ENCODE measurements at places on chromosomes 4 and X. TPM values are rescaled to one million over a fixed set of nuclear protein-coding genes. Genes with fewer than 3 reads are reported as not detected.

DNA sequence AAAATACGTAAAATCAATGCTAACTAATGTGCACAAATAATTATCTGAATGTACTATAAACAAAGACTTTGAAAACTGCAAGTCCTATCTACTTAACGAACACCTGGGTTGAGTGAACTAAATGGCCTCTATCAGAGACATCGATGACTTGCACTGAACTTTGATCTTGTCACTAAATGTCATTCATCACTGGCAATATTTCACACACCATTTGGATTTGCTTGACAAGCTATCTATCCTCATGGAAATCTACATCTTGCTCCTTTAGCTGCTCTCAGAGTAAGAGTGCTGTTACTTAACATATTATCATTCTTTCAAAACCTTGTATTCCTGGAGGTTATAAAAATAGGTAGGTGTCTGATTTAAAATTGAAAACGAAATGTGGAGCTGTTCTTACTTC lies 289.3 kb downstream of the TLL1 start:
- no peak for DNase-seq

GRCh38 chrX:141405486-141405852 lies 163.2 kb upstream of the SPANXC start:
- no peak for DNase-seq

- no peak for DNase-seq
Observed at GRCh38 chr4:4647041-4647440, 105.2 kb upstream of the STX18 start.

The EMCN gene
- 183 TPM for polyA plus RNA-seq

DNA sequence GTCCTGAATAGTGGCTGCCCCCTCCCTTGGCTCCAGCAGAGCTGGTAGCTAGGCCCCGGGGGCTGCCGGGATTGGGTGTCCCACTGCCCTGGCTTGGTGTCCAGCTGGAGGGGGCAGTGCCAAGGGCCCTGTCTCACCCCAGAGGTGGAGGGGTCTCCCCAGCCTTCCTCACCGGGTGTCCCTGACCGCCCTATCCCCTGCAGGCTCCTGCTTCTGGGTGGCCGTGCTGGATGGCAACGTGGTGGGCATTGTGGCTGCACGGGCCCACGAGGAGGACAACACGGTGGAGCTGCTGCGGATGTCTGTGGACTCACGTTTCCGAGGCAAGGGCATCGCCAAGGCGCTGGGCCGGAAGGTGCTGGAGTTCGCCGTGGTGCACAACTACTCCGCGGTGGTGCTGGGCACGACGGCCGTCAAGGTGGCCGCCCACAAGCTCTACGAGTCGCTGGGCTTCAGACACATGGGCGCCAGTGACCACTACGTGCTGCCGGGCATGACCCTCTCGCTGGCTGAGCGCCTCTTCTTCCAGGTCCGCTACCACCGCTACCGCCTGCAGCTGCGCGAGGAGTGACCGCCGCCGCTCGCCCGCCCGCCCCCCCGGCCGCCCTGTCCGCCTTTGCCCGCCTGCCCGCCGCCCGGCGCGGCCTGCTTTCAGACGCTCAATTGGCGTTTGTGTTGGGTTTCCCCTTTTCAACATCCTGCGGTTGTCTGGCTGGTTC lies 4.6 kb downstream of the NAT8L start:
- no peak for DNase-seq

DNA sequence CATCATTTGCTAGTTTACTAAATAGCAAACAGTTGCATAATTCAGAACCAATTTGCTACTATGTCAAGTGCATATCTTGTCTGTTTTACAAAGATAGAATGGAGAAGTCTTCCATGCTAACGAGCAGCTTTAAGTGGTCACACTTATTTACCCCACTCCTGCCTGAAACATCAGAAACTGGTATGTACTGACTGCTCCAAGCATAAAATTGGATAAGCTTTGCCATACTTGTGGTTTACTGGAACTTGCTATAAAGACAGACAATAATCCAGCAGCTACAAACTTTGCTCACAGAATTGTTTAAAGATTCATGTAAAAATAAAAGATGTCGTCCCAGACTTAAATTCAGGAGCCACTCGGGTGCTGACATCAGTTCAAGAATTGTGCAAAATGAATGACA lies 13.3 kb upstream of the CDKL2 start:
- no peak for DNase-seq

The RAB33A gene
- polyA plus RNA-seq: 0.33 TPM

The CSAG3 gene
- not detected for polyA plus RNA-seq

- DNase-seq: no peak
Observed at GRCh38 chr4:103757631-103758030, 37.8 kb upstream of the TACR3 start.

The PCDH19 gene
- 3.1 TPM for polyA plus RNA-seq

The PAGE1 gene
- polyA plus RNA-seq: not detected

- DNase-seq: no peak
Observed at GRCh38 chr4:23890369-23891063, 669 bp upstream of the PPARGC1A start.

The MAGEB2 gene
- polyA plus RNA-seq: not detected

DNA sequence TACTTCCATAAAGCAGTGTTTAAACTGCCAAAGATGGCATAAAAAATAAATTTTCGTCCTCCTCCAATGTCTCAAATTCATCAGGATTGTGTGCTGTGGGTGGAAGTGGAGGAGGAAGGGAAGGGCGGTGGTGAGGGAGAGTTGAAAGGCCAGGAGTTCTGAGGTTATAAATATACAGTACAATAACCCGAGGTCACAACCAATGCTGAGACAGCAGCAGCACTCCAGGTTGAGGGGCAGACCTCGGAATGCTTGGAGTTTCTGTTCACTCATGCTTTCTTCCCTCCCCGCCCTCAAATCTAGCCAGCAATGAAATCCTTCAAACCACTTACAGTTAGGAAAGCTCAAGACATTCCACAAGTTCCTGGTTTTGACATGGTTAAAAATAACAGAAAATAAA lies 134.0 kb upstream of the SMAD1 start:
- DNase-seq: no peak

DNA sequence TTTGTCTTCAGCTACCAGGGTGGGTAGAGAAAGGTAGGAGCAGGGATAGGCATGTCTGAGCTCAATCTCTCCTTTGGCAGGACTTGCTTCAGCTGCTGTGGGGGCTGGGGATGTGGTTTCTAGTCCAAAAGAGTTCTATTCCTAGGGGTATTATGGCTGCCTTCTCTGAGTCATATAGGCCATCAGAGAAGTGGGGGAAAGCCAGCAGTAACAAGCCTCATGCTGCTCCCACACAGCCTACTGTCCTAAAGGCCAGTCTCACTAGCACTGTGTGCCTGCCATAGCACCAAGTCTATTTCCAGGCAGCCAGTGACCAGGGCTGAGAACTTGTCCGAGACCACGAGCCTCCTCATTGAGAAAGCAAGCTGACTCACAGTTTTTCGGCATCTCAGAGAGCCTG lies 270.6 kb downstream of the DCAF12L2 start:
- no peak for DNase-seq

GRCh38 chr4:140097572-140097971 lies 56.4 kb downstream of the MAML3 start:
- DNase-seq: no peak

- no peak for DNase-seq
Observed at GRCh38 chrX:46588263-46588662, 14.7 kb downstream of the CHST7 start.

GRCh38 chr4:165784672-165785071 lies 88.4 kb upstream of the TLL1 start:
- no peak for DNase-seq

The SMC1A gene
- polyA plus RNA-seq: 110 TPM

DNA sequence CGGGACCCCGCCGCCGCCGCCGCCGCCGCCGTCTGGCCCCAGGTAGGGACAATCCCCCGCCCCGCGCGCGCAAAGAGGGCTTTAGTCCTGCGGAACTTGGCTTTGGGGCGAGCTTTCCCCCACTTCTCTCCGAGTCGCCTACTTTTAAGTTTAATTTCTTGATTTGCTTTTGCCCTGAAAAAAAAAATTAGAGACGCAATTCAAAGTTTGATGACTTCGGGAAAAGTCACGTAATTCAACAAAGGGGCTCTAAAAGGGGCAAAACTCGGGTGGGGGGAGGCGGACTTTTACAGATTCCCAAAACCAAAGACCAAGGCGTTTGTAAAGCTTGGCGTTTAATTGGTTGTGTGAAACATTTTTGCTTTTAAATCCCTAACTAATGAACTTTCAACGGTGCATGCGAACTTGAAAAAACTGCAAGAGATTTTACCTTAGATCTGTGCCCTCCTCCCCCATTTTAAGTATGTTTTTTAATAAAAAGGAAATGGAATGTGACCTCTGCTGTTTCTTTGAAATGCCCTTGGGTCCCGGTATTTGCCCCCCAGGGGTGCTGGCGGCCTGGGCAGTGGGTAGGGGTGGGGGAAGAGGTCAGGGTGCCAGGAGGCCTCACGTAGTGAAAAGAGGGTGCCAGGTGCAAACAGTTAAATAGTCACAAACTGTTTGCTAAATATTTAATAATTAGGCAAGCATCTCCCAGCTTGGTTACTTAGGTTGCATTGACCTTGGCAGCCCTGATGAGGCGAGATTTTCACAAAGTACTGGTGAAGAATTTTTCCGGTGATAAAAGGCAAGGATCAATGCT lies 209.7 kb downstream of the NWD2 start:
- DNase-seq: no peak

DNA sequence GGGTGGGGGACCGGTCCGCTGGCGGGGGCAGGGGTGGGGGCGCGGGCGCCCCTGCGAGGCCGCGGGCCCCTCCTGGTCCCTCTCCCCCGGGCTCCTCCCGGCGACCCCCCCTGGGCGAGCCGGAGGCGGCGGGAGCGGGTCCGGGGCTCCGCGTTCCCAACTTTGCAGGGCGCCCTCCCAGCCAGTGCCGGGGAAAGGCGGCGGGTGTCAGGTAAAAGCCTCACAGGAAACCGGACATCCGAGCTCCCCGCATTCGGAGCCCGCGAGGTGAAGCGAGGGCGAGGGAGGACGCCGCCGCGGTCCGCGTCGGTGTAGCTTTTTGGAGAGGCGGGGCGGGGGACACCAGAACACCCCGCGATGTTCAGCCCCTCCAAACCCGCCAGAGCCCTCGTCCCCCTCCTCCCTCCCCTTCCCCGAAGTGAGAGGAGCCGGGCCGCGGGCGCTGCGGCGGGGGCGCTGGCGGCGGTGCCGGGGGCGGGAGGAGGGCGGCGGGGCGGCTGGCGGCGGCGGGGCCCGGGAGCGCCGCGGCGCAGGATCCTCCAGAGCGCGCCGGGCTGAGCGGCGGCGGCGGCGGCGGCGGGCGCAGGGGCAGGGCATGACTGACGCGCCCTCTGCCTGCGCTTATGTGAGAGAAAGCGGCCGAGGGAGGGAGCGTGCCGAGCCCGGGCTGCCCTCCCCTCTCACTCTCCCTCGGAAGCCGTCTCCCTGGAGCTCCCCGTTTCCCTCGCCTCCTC lies at the start of gene VEGFC:
VEGFC (minus strand) TSS at position 597 of the 734 bp plus-strand sequence. CDS start 611 bp downstream, outside the sequence.
- DNase-seq: no peak

DNA sequence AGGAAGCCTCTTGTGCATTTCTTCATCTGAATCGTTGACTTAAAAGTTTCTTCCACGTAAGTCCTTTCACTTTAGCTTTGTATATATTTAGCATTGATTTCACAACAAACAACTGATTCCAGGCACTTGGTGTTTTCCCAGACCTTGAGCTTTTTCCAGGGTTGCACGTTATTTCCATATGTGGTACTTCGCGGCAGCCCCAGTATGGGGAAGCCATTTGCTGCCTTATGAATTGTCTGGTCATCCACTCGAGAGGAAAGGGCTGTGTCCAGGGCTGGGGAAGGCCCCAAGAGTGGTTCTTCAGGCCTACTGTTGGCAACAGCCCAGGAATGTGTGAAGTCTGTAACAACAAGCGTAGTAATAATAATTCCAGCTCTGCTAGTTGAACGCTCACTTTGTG lies 2.8 kb upstream of the TLR8 start:
- DNase-seq: no peak
